Activated CD4-positive, alpha-beta memory T cell treated with anti-CD3 and anti-CD28 coated beads, Interleukin-2, amount 10 ng/mL, durations not matched to agents 7 days and 5 days (primary cell): ENCODE measurements at places on chromosomes 3 and 15. TPM values are rescaled to one million over a fixed set of nuclear protein-coding genes. Genes with fewer than 3 reads are reported as not detected.

EFHB gene
- not detected for total RNA-seq

SAXO2 gene
- 0.60 TPM for total RNA-seq

ACTR8 gene
- total RNA-seq, result 42.9 TPM

FAM227B gene
- total RNA-seq, result 3.7 TPM

IMPG2 gene
- 0.18 TPM for total RNA-seq

SERINC4 gene
- total RNA-seq, result 0.15 TPM

FSTL1 gene
- 0.30 TPM for total RNA-seq

GOLGA6D gene
- not detected for total RNA-seq

SERPINI2 gene
- not detected for total RNA-seq

KIF7 gene
- 0.15 TPM for total RNA-seq

ADPRH gene
- total RNA-seq, result 8.8 TPM

GRCh38 chr15:44598892-44599291 is 61.9 kb downstream of the EIF3J start:
- H3K27ac ChIP-seq, result peak overlapping the region; percentile 77
- peaks cover 38% of the 10 kb centered on the region for H3K4me1 ChIP-seq
- DNase-seq, result no peak
- H3K27me3 ChIP-seq, result no peaks in the 10 kb centered on the region
- peaks cover 55% of the 10 kb centered on the region for H3K36me3 ChIP-seq

- H3K4me1 ChIP-seq, result peaks cover 14% of the 10 kb centered on the region
- DNase-seq, result no peak
- H3K36me3 ChIP-seq, result no peaks in the 10 kb centered on the region
- peaks cover 6% of the 10 kb centered on the region for H3K27me3 ChIP-seq
- H3K27ac ChIP-seq, result no peak overlapping the region
Measured at GRCh38 chr3:170189398-170190256, 8.1 kb upstream of the PHC3 start.

DNA sequence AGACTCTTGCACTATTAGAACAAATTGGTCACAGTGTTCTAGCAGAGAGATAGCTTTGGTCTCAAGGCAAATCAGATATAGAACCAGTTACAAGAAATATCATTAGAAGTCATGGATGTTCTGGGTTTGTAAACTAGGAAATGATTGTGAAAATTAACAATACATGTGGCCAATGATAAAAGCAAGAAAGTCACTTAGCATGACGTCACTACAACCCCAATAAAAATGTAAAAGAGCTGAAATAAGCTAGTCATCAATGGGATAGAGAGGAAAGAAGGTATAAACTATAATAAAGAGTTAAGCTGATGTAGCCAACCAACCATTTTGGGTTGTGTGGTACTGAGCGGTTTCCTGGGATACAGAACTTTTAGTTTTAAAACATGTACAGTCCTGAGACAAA is 32.1 kb upstream of the KCNH8 start:
- H3K4me3 ChIP-seq, result no peak overlapping the region
- no peaks in the 10 kb centered on the region for H3K4me1 ChIP-seq
- no peak for DNase-seq

GRCh38 chr3:152256851-152257562 is 11.7 kb upstream of the MBNL1 start:
- no peaks in the 10 kb centered on the region for H3K27me3 ChIP-seq
- peak overlapping the region; percentile 91 for H3K27ac ChIP-seq
- H3K4me3 ChIP-seq, result peak overlapping the region; percentile 58
- DNase-seq, result no peak

GRCh38 chr3:138072796-138073195 is 42.6 kb downstream of the DZIP1L start:
- DNase-seq, result no peak
- no peak overlapping the region for H3K4me3 ChIP-seq
- peaks cover 48% of the 10 kb centered on the region for H3K27me3 ChIP-seq
- H3K36me3 ChIP-seq, result no peaks in the 10 kb centered on the region

DNA sequence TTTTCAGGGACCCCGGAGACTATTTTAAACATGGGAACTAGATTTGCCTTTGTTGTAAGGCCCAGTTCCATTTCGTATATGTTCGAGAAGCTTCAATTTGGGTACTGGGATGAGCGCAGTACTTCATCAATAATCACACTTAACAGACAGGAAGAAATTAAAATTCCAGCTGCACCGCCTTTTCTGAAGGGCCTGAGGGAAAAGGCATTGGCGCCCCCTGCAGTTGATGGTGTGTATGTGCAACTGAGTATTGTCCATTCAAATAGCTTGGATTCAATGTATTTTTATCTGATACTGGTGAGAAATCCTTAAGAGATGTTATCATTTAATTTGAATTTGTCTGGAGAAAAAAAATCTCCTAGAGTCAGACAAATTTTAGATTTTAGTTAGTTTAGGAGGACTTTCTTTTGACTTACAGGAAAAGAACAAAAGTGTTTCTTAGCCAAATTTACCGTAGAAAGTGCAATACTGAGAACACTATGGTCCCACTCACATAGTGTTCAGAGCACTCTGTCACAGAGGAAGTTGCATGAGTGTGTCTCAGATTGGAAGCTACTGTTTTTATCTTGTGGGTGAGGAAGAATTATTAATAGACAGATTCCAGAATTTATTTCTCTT is 5.4 kb upstream of the ALDH1A2 start:
- no peak overlapping the region for H3K27ac ChIP-seq
- H3K36me3 ChIP-seq, result no peaks in the 10 kb centered on the region
- no peak overlapping the region for H3K4me3 ChIP-seq
- DNase-seq, result peak; percentile 48
- H3K4me1 ChIP-seq, result peaks cover 3% of the 10 kb centered on the region
- peaks cover 27% of the 10 kb centered on the region for H3K27me3 ChIP-seq

- peaks cover 11% of the 10 kb centered on the region for H3K27me3 ChIP-seq
- no peak overlapping the region for H3K27ac ChIP-seq
Measured at GRCh38 chr15:78988361-78988911, 43.6 kb upstream of the CTSH start.

DNA sequence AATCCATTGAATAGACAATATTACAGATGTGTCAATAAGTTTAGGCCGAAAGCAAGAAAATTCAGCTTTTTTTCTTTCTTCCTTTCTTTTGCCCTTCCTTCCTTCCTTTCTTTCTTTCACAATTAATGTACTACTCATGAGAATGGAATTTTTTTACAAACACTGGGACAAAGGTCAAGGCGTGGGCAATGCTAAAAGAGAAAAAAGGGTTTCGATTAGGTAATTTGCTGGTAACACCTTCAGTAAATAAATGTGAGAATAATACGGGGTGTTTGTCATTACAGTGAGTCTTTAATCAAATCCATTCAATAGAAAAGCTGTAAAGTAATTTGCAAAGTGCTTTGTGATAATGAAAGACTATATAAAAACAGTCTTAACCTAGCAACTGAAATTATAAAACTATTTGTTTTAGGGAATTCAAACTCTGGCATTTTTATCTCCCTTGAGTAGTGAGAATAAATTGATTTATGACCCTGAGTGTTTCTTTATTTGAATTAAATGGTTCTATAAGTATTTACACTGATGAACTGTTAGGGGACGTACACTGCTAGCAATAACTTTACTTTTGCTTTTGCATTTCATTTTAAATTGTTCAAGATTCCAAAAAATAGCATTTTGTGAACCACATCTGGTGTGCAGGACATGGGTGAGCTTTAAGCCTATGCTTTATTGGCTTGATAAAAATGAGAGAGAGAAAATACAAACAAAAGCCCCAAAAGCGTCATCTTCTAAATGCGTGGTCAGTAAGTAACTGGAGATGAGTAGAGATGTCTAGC is 104.2 kb upstream of the THRB start:
- no peak for DNase-seq
- H3K27ac ChIP-seq, result no peak overlapping the region
- no peaks in the 10 kb centered on the region for H3K36me3 ChIP-seq
- H3K4me3 ChIP-seq, result no peak overlapping the region

- DNase-seq, result no peak
- H3K27ac ChIP-seq, result peak overlapping the region; percentile 91
- H3K4me1 ChIP-seq, result peaks cover 64% of the 10 kb centered on the region
Measured at GRCh38 chr15:90401495-90401894, 13.5 kb downstream of the IQGAP1 start.

GRCh38 chr3:4742359-4742758 is 236.9 kb upstream of the BHLHE40 start:
- peaks cover 63% of the 10 kb centered on the region for H3K4me1 ChIP-seq
- peak overlapping the region; percentile 16 for H3K27ac ChIP-seq
- H3K36me3 ChIP-seq, result peaks cover 62% of the 10 kb centered on the region
- H3K4me3 ChIP-seq, result no peak overlapping the region

- H3K27ac ChIP-seq, result no peak overlapping the region
- no peaks in the 10 kb centered on the region for H3K4me1 ChIP-seq
Measured at GRCh38 chr15:96960711-96961480, 630.4 kb downstream of the NR2F2 start.

GRCh38 chr3:171056528-171056927 is 30.0 kb upstream of the SLC2A2 start:
- H3K4me1 ChIP-seq, result no peaks in the 10 kb centered on the region
- H3K36me3 ChIP-seq, result no peaks in the 10 kb centered on the region
- DNase-seq, result no peak
- H3K27ac ChIP-seq, result no peak overlapping the region
- no peak overlapping the region for H3K4me3 ChIP-seq
- H3K27me3 ChIP-seq, result no peaks in the 10 kb centered on the region

GRCh38 chr3:170760174-170760526 is 109.8 kb downstream of the RPL22L1 start:
- H3K36me3 ChIP-seq, result no peaks in the 10 kb centered on the region
- no peaks in the 10 kb centered on the region for H3K4me1 ChIP-seq
- no peak overlapping the region for H3K4me3 ChIP-seq
- no peak overlapping the region for H3K27ac ChIP-seq
- peaks cover 6% of the 10 kb centered on the region for H3K27me3 ChIP-seq

GRCh38 chr3:48609088-48610005 is at the start of gene UQCRC1:
Gene UQCRC1 (minus strand): TSS chr3:48609646. CDS start chr3:48609620, 26 bp downstream.
- no peaks in the 10 kb centered on the region for H3K27me3 ChIP-seq
- H3K27ac ChIP-seq, result peak within 1 kb of the TSS; percentile 95
- H3K4me3 ChIP-seq, result peak within 1 kb of the TSS; percentile 99
- H3K36me3 ChIP-seq, result peaks cover 29% of the 10 kb centered on the region

- DNase-seq, result no peak
- peaks cover 10% of the 10 kb centered on the region for H3K4me1 ChIP-seq
- H3K4me3 ChIP-seq, result no peak overlapping the region
- H3K36me3 ChIP-seq, result no peaks in the 10 kb centered on the region
- no peak overlapping the region for H3K27ac ChIP-seq
- H3K27me3 ChIP-seq, result no peaks in the 10 kb centered on the region
Measured at GRCh38 chr3:188689101-188689574, 482.6 kb upstream of the TPRG1 start.

- no peak for DNase-seq
- no peak overlapping the region for H3K4me3 ChIP-seq
- peaks cover 19% of the 10 kb centered on the region for H3K4me1 ChIP-seq
- no peak overlapping the region for H3K27ac ChIP-seq
Measured at GRCh38 chr3:30752970-30753369, 141.5 kb downstream of the GADL1 start.

DNA sequence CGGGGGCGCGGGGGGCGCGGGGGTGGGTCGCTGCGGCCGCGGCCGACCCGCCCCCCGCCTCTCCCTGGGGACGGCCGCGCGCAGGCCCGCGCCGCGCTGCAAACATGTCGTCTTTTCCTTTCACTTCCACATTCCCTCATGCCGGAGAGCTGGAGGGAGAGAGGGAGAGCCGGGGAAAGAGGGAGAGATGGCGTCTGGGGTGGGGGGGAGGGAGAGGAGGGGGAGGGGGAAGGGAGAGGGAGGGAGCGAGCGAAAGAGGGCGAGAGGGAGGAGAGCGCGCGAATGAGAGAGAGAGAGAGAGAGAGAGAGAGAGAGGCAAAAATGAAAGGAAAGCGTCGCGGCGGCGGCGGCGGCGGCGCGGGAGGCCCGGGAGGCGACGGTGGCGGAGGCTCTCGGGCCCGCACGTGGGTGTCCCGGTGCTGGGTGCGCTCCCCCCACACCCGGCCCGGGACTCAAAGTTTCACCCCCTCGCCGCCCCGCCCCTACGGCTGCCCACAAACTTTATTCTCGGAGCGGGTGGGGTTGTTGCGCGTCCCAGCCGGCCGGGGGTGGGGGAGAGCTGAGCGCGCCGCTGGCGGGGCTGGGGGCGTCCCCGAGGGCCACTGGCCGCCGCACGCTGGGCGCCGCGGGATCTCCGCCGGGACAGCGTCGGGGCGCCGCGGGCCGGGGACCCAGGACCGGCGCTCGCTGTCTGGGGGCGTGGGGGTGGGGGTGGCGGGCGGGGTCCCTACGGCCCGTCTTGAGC is 731 bp downstream of the ZNF710 start:
- peaks cover 13% of the 10 kb centered on the region for H3K36me3 ChIP-seq
- H3K27ac ChIP-seq, result peak overlapping the region; percentile 72
- peak; percentile 69 for DNase-seq
- no peaks in the 10 kb centered on the region for H3K27me3 ChIP-seq

GRCh38 chr3:146550743-146551510 is 6.5 kb upstream of the PLSCR1 start:
- H3K27me3 ChIP-seq, result peaks cover 7% of the 10 kb centered on the region
- peaks cover 5% of the 10 kb centered on the region for H3K36me3 ChIP-seq
- peak; percentile 39 for DNase-seq
- peak overlapping the region; percentile 55 for H3K27ac ChIP-seq

DNA sequence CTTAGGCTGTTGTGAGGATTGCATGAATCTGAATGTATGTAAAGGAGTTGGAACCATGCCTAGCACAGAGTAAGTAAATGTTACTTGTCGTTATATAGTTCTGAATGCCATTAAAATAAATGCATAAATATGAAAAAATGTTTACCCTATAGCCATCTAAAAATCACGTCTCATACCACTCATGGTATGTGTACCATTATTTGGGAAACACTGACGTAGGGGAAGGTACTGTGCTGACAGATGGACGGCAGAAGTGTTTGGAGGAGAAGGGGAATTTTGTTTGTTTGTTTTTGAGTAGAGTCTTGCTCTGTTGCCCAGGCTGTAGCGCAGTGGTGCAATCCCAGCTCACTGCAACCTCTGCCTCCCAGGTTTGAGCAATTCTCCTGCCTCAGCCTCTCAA is 30.5 kb upstream of the PDZRN3 start:
- no peak overlapping the region for H3K4me3 ChIP-seq
- no peaks in the 10 kb centered on the region for H3K36me3 ChIP-seq
- no peak overlapping the region for H3K27ac ChIP-seq
- no peaks in the 10 kb centered on the region for H3K27me3 ChIP-seq
